ENCODE measurements at places on chromosomes 2 and 18.

DNA sequence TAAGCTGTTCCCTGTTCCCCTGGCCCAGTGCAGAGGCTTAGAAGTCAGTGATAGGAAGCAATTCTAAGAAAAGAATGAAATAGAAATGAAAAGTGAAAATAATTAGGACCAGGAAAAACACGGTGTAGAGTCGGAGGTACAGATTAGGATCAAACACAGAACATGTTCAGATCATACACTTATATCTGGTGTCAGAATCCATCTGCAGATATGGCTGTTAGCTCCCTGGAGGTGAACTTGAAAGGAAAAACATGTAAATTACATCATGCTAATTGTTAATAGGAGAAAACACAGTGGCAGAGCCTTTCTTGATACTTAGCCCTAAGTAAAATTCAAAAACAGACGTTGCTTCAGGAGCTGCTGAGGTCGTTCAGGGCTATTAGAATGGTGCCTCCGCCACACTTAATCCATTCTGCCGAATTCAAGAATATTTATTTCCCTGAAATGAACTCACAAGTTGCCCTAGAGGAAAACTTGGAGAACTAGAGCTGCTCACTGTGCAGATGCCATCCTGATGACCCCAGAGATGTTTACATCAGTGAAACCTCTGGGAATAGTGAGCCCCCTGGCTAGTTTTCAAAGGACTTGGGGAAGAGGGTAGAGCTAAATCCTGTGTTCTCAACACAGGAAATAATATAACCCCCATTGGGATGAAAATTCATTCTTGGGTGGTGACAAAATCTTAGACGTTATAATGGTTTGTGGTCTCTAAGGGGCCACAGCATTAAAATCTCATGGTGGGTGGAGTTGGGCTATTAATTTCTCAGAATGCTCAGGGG is 27.5 kb downstream of the LPIN1 start:
- no peak for DNase-seq

- no peak for DNase-seq
These were observed 185.3 kb downstream of the PARD3B start for GRCh38 chr2:204730603-204731002.

GRCh38 chr2:14975381-14975780 is 342.9 kb downstream of the LRATD1 start:
- DNase-seq: no peak

GRCh38 chr18:62554061-62554815 is 31.4 kb downstream of the ZCCHC2 start:
- DNase-seq: no peak

GRCh38 chr2:30984148-30984547 is 154.1 kb downstream of the GALNT14 start:
- DNase-seq: no peak

GRCh38 chr2:24022975-24023575 is 13.2 kb downstream of the MFSD2B start:
- DNase-seq: no peak

- DNase-seq: no peak
These were observed 60.1 kb downstream of the FMNL2 start for GRCh38 chr2:152395103-152395502.

DNA sequence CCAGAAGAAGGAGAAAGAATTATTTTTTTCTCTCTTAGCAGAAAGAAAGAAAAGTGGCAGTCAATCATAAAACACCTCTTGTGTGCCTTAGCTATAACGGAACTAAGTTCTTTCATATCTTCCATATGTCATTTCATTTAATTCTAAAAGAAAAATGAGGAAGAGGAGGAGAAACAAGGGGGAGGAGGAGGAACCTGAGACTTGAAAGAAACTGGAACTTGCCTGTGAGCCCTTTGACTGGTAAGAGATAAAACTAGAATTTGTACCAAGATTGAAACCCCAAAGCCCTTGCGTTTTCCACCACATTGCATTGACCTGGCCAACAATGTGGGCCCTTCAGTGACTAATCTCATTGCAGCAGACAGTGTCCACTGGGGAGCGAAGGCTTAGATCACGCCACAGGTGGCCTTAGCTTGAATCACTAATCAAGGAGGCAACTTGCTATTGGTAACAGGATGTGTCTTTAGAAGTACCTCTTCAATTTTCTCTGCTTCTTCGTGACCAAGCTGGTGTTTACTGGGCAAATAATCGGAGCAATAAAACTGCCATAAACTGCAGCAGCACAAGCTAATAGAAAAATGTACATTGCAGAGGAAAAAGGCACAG is 307.9 kb downstream of the CLIP4 start:
- peak; percentile 75 for DNase-seq

DNA sequence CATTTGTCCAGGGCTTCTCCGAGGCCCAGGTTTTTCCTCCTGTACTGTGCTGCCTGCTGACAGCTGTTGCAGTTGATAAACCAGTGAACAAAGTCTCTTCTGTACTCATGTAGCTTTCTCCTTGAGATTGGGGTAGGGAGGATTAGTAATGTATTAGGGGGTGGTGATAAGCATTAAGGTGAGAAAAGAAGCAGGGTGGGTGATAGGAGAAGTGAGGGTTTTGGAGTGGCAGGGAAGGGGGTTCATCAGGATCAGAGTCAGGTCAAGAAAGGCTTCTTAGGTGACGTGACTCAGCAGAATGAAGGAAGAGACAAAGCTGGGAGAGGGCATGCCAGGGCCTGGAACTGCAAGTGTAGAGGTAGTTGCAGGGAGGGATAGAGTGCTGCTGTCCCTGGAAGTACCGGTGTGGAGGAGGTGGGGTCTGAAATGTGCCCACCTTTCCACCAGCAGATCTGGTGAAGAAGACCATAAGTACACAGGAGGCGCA is 48.7 kb downstream of the PKP4 start:
- DNase-seq: no peak

DNA sequence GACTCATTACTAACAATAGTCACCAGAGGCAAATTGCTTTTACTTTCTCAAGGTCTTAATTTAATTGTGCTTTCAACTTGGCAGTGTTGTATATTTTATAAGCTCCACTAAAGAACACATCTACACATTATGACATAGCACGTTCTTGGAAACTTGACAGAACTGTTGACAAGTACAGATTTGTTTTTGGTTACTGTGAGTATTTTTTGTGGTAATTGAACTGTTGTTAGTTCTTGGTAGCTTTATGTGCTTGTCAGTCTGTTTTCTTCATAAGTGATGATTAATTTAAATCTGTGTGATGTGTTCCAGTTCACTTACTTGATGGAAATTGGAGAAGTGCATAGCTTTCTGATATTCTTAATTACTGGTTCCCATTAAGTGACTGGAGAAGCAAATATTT is 63.9 kb downstream of the COMMD1 start:
- no peak for DNase-seq

GRCh38 chr2:18540872-18541271 is 19.6 kb downstream of the RDH14 start:
- no peak for DNase-seq

GRCh38 chr2:85257359-85257969 is 70.3 kb downstream of the TGOLN2 start:
- DNase-seq: no peak

DNA sequence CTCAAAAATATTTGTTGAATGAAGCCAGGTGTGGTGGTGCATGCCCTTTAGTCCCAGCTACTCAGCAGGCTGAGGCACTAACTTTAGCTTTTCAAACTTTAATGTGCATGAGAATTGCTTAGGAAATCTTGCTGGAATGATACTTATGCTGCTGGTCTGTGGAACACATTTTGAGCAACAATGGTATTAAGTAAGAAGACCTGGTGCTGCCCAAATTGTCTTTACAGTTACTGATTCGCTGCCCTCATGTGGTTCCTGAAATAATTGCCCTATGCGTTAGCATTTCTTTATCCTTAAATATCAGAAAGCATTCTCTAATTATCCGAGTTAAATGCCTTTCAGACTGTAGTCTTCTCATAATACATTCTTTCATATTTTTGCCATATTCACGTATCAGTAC is 76.0 kb upstream of the SESTD1 start:
- DNase-seq: peak; percentile 10

GRCh38 chr2:24920809-24921441 is 888 bp upstream of the ADCY3 start:
- DNase-seq: no peak
